ENCODE measurements at places on chromosomes 3 and 15. TPM values are rescaled to one million over a fixed set of nuclear protein-coding genes. Genes with fewer than 3 reads are reported as not detected.

SYNM gene
- 5.6 TPM for total RNA-seq

CHRFAM7A gene
- total RNA-seq: 1.6 TPM

SEMA3G gene
- 18.2 TPM for total RNA-seq

UBE2Q2 gene
- total RNA-seq: 51.1 TPM

Data from vein endothelial cell (primary cell).